Activated CD8-positive, alpha-beta memory T cell treated with anti-CD3 and anti-CD28 coated beads for 36 hours (primary cell): ENCODE measurements at places on chromosomes 11 and 22. TPM values are rescaled to one million over a fixed set of nuclear protein-coding genes. Genes with fewer than 3 reads are reported as not detected.

Gene CREB3L1
- not detected for total RNA-seq

Gene GRM5
- not detected for total RNA-seq

Gene SAA2
- not detected for total RNA-seq

Gene RBMXL2
- total RNA-seq = not detected

Gene XKR3
- total RNA-seq = not detected

Gene TRAF6
- 11.7 TPM for total RNA-seq

Gene PICALM
- total RNA-seq = 92.2 TPM

Gene PANX2
- 1.4 TPM for total RNA-seq

Gene SCN3B
- not detected for total RNA-seq

Gene KCNE3
- total RNA-seq = not detected
